NCI-H187 treated with DMSO at 0.1 percent for 48 hours (cell line): ENCODE measurements at places on chromosomes 1 and 21.

DNA sequence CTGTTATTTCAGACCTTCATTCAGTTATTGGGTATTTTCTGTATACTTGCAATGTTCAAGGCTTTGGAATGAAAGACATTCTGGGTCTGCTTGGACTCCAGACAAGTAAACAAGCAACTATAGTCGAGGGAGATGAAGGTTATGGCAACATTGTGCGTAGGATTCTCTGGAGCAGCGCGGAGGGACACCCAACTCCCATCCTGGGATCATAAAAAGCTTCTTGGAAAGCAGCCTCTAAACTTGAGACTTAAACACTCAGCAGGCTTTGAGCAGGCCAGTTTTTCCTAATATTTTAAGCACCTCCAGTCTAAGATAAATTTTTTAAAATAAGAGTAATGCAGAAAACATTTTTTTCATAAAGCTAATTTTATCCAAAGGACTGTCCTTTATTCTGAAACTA lies 7.6 kb upstream of the LYST start:
- DNase-seq: no peak

DNA sequence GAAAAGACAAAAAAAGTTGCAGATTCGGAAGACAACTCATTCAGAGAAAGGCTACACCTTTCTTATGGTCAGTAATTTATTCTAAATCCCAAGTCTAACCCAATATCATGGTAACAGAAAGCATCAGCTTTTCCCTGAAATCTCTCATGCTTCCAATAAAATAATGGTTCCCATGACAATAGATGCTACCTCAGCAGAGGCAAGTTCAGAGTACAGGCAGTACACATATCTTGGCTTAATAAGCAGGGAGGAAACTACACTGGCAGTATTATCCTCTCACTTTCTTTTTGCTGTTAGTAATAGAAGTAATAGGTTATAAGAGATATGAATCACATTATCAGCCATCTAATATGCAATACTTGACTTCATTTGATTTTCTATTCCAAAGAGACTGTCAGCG lies 137.1 kb downstream of the DPYD start:
- DNase-seq: no peak

DNA sequence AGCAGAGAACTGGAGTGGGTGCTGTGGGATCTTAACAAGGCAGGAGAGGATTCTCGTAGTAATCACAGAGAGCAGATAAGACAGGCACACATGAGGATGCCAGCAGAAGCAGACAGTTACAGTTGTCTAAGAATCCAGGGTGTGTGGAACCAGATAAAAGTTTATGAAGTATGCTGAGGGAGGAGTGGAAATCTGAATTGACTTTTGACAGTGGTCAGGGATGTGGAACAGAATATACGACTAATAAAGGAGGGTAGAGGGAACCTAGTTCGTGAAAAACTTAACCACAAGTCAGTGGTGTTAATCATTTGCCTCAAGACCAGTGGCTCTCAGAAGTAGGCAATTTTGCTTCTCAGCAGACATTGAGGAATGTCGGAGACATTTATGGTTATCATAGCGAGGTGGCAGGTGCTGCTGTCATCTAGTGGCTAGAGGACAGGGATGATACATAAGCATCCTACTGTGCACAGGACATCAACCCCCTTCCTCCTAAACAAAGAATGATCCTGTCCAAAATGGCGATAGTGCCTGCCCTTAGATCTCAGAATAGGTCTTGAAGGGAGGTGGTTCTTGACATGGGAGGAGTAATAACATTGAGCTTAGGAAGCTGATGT lies 3.0 kb downstream of the LRRC8D start:
- no peak for DNase-seq

GRCh38 chr1:91670781-91671180 lies 170.1 kb downstream of the CDC7 start:
- DNase-seq: no peak

DNA sequence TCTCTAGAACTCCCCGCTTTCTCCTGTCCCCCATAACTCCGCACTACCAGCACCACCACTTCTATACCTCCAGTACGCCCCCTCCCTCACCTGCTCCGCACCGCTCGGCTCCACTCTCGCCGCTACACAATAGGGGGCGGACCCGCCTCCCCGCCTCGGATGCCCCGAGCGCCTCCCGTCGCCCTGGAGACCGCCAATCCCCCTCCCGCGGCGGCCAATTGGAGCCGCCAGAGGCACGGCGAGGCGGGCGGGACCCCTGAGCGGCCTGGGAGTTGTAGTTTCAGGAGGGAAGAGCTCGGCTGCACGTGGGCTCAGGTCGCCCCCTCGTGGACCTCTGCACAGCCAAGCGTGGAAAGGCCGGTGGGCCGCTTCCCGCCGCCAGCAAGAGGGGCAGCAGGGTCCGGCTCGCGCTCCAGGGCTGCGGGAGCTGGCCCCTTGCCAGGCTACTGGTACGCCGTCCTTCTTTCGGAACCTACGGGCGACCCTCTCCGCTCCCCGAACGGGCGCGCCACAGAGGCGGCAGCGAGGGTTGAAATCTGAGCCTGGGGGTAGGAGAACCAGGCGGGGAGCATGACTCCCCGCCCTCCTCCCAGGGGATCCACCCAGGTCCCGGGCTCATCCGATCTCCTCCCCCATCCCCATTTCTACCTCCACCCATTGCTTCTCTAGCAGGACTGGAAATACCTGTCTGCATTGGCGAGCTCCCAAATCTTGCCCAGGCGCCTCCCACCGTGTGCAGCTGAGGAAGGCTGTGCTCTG lies at the start of gene IGSF9:
Gene IGSF9 (minus strand): TSS at position 131 of the 759 bp plus-strand sequence. CDS start 2,159 bp downstream, outside the sequence.
- DNase-seq: peak; percentile 91
